ENCODE measurements at places on chromosomes 12 and 14.

GRCh38 chr14:73755434-73756014, 41.3 kb upstream of the PNMA1 start:
- no peak for DNase-seq

DNA sequence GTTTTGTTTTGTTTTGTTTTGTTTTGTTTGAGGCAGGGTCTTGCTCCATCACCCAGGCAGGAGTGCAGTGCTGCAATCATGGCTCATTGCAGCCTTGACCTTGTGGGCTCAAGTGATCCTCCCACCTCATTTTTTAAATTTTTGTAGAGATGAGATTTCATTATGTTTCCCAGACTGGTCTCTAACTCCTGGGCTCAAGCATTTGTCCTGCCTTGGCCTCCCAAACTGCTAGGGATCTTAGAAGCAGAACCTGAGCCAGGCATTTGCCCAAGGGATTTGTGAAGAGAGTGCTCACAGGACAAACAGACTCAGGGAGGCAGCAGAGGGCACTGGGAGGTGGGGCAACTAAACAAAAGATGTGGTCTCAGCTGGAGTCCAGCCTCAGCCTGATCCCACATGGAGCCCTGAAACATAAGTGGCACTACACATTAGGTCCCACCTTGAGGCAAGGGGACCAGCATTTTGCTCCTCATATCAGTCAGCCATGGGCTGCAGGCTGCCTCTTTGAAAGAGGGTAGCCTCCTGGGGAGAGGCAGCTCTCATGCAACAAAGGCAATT, 86.2 kb upstream of the CMKLR1 start:
- no peak for DNase-seq

DNA sequence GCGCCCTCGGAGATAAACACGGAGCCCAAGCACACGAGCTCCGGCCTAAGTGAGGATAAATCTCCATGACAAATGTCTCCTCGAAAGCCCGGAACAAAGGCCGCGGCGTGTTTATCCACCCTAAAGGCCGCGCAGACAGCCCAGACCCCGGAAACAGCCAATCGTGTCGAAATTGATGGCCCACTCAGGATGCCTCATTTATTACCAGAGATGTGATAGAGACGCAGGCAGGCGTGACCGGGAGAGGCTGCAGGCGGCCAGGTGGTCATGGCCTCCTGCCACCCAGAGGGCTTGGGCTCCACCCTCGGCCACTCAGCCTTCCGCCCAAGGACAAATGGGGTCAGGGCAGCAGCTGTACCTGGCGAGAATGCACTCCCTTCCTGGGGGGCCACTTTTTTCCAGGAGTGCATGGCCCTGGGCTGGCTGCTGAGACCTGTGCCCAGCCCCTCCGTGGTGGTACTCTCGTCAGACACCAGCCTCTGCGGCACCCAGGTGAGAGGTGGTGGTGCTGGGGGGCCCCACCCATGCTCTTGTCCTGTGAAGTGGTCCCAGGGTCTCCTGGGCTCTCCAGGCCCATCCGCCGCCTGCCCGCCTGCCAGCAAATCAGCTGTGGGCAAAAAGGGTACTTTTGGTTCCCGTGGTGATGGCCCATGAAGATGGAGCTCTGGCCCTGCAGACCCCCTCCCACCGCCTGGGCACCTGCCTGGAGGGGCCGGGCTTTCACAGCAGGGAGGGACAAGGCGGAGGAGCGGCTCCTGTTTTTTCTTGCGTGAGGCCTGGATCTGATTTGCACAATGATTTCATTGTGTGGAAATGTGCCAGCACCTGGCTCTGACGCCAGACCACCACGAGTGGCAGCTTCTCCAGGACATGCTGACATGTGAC, 211.5 kb upstream of the C14orf180 start:
- no peak for DNase-seq

DNA sequence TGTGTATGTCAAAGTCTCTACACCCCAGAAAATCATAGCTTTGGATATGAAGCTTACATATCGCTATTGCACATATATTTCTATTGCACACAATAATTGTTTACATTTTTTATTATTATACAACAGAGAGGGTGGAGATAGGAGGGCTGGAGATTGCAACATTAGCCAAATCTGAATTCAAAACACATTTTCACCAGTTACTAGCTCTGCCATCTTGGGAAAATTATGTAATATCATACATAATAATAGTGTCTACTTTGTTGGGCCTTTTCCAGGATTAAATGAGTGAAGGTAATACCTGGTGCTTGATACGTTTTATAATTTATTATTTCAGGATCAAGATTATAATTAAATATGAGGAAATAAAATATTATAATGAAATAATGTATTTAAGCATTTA, 507.4 kb upstream of the TBX3 start:
- no peak for DNase-seq

DNA sequence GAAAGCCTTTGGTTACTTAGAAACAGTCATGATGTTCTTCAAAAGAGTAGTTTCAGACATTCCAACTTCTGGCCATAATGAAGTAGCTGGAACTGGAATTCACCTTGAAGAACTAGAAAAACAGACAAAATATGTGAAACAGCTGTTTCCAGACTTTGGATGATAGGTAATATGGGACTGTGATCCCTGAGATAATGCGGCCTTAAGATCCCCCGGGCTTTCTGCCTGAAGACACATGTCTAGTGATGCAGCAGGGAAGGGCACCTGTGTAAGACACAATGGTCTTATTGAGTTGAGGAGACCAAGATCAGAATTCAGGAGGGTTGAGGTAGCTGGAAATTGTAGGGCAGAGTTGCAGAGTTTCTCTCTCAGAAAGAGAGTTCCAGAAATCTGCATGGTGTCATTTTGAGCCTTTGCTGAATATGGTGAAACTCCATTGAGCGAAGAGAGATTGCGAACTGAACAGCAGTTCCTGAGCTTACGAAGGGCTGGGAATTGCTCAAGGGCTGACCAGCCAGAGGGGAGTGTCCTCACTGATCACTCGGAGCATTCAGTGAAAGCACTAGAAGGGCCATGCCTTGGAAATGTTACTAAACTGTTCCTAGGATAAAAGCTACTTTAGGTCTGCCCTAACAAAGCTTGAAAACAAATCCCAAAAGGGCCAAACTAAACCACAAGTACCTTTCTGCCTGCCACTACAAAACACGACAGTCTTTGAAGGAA, 41.7 kb upstream of the FRS2 start:
- no peak for DNase-seq

DNA sequence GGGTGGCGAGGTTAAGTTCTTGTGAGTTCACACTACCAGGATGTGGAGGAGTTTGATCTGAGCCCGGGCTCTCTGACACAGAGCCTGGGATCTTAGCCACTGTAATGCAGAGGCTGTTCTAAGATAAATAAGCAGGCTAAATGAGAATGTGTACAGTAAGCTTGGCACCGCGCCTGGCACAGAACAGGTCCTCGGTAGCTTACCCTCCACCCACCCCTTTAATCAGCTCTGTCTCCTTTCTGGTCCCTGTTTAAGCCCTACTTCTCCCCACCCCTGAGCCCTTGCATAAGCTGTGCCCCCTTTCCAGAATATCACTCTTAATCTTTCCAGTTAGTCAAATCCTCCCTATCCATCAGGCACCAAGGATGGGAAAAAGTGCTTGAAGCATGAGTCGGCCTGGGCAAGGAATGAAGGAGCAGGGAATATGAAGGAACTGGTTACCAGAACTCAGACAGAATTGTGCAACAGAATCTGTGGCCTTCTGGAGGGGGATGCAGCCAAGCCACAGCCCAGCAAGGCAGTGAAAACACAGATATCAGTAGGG, 32.8 kb upstream of the CMKLR1 start:
- DNase-seq = peak; percentile 45

DNA sequence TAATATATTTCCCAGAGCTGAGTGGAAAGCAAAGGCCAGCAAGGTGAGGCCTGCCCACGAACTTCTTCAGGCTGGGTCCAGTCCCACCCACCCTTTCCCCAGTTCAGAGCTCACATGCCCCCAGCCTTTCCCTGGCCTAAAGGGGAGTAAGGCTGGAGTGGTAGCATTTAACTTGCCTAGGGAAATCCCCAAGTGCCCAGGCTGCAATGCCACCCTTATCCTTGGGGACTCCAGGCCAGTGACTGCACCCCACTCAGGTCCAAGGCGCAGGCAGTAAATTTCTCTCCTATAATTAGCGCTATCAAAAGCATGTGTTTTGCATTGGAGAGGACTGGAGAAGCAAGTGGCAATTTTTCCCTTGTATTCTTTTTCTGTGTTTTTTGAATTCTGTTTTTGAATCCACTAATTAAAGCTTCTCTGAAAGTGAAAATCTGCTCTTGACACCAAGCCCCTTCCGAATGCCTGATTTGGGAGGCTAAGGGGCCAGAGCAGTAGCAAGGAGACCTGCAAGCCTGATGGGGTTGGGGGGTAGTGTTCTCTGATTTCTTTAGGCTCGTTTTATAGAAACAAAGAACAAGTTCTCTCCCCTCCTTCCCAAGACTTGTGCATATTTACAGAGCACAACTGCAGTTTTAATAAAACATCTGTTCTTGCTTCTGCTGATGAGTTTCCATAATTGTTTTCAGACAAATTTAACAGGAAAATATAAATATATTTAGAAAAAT, 3.5 kb upstream of the HOXC6 start:
- no peak for DNase-seq

DNA sequence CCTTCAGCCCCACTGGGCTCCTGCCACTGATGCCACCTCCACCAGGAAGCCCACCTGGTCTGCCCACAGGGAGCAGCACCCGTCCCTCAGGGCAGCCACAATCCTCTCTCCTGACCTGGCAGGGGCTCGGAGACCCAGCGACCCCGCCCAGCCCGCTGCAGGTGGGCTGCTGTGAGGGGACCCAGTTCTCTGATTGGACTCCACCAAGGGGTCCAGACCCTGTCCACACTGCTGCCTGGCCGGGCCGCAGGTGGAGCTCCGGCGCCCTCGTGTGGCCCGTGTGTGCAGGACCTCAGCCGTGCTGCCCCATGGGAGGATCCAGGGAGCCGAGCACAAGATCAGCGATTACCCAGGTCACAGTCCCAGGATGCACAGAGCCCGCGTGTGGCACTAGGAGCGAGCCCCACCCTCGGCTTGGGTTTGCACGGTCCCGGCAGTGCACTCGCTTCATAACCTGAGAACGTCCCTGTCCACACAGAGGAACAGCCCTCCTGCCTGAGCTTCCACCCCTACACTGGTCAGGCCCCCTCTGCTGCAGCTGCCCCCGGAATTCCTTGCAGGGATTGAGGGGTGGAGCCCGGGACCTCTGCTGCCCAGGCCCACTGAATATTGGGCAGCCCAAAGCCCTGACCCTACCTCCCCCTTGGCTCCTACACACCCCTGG, 35.4 kb upstream of the TMEM179 start:
- peak; percentile 16 for DNase-seq

DNA sequence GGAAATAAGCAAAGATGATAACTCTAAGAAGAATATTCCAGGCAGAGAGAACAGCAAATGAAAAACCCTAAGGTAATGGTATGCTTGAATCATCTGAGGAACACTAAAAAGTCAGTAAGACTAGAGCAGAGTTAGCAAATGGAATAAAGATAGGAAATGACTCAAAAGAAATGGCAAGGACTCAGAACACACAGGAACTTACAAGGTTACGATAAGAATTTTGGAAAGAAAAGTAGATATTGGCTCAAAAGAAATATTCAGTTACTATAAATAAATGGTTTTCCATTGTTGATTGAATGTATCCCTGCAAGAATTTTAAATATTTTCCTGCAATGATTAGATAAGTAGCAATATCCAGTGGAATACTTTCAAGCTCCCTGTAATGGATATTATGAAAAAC, 705.8 kb downstream of the C12orf50 start:
- DNase-seq = no peak

- DNase-seq = peak; percentile 48
Observed at GRCh38 chr14:76647697-76648298, 113.5 kb upstream of the VASH1 start.

DNA sequence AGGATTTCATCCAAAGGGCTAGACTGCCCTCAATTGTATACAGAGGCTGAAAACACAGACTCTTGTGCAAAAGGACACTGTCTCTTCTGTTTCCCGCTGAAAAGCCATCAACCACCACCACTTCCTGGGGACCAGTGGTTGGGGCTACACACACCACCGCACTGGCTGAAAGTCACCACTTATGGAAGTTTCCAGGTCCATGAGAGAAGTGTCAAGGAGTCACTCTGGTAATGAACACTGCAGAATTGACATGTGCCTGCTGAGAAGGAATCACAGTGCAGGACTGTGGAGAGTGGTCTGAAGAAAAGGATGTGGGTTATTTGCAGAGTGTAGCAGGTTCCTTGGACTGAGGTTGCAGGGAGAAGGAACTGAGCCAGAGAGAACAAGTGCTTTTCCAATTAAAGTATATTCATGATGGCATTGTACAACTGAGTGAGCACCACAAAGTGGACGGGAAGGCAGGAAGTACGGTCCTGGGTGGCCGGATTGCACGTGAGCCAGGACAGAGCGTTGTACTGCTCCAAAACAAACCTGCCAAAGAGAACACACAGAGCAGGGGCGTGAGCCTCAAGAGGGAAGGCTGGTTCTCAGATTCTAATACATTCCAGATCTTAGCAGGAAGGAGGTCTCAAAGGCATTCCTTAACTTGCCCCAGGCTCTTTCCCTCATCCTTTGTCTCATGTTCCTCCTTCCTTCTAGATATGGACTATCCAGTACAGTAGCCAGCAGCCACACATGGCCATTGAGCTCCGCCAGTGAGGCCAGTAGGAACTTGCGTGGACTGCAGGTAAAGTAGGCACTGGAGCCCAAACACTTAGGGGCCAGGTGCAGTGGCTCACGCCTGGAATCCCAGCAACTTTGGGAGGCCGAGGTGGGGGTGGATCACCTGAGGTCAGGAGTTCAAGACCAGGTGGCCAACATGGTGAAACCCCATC, 316.4 kb downstream of the MED13L start:
- no peak for DNase-seq

- no peak for DNase-seq
Observed at GRCh38 chr12:18849080-18849479, 111.2 kb downstream of the CAPZA3 start.

GRCh38 chr14:95679998-95680735, 6.1 kb upstream of the TCL1B start:
- no peak for DNase-seq

DNA sequence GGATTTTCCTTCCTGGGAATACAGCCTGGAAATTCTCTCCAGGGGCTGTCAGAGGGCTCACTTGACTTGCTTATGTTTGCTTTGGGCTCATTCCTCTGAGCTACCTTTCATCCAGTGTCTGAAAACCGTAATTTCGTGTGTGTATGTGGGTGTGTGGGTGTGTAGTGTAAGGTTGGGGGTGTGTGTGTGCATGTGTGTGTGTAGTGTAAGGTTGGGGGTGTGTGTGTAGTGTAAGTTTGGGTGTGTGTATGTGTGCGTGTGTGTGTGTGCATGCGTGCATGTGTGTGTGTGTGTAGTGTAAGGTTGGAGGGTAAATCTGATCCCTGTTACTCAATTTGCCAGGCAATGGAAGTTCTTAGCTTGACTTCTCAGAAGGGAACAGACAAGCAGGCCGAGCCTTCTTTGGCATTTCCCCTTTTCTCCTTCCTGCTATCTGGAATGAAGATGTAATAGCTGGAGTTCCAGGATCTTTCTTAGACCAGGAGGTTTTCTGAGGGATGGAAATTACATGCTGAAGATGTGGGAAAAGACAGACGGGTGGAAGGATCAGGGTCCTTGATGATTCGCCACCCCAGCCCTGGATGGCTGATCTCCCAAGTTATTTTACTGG, 15.5 kb upstream of the BEGAIN start:
- DNase-seq = no peak

Measured in G401 (cell line).